Astrocyte of the cerebellum (primary cell): ENCODE measurements at places on chromosomes 6 and 20.

- peak; percentile 18 for DNase-seq
Observed at GRCh38 chr6:137705160-137706082, 161.6 kb upstream of the TNFAIP3 start.

DNA sequence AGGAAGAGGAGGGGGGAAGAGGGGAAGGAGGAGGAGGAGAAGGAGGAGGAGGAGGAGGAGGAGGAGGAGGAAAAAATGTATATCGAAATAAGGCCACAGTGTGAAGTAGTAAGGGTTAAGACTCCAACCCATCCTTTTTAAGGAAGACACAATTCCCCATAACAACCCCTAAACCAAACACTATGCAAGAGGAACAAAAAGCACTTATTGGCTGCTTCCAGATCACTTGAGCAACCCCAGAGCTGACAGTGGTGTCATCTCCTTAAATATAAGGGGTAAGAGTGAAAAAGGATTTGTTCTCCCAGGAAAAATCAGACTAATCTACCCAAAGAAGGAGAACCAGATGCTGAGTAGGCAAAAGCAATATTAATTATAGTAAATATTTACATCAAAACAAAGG is 169.1 kb upstream of the SASH1 start:
- DNase-seq = no peak

GRCh38 chr6:25875563-25875905 is 1.5 kb upstream of the SLC17A3 start:
- DNase-seq = no peak

DNA sequence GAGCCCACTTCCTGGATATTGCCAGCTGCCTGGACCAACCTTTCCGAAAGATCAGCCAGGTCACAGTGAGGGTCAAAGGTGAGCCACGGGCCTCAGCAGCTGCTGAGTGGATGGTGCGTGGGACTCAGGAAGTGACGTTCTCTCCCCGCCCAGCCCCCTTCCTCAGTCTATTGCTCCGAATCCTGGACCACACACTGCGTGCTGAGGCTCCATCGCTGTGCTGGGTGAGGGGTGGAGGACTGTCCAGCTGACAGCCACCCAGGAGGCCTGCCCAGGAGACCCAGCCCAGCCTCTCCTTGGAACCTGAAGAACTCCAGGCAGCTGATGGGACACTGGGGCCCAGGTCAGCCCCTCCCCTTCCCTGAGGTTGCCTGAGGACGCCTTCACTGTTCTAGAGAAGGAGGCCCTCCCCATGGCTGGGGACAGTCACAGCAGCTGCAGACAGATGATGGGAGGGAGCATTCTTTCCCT is 94.4 kb upstream of the CD93 start:
- no peak for DNase-seq

GRCh38 chr20:21994203-21994602 is 288.7 kb downstream of the PAX1 start:
- no peak for DNase-seq

- DNase-seq = no peak
Observed at GRCh38 chr20:5270603-5271002, 46.2 kb downstream of the PROKR2 start.

GRCh38 chr20:47271046-47271615 is 85.4 kb downstream of the ZMYND8 start:
- DNase-seq = no peak

- DNase-seq = no peak
Observed at GRCh38 chr6:7126754-7127153, 19.0 kb downstream of the RREB1 start.

DNA sequence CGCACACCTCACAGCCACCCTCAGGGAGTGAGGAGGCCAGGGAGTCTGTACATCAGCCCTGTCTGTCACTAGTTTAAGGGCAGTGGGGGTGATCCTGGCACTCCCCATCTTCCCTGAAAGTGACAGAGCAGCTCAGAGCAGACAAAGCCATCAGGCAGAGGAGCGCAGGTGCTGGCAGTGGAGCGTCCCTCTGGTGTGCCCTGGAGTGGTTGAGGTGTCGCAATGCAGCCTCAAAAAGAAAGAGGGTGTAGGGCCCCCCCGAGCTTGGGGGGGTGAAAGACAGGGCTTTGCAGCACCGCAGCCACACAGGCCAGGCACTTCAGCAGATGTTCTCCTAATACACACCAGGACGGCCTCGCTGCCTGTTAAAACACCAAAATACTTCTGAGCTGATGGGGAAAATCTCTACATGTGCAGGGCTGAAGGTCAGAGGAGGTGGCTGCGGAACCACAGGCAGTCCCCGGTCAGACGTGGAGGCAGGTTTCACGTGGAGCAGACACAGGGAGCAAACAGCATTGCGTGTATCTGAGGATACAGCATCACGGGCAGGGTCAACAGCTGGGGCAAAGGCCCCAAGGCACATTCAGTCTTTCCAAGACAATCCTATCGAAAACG is 69.5 kb downstream of the PREX1 start:
- no peak for DNase-seq

- DNase-seq = no peak
Observed at GRCh38 chr6:150006961-150007464, 18.3 kb downstream of the RAET1L start.

GRCh38 chr6:5220443-5220842 is 40.3 kb downstream of the LYRM4 start:
- DNase-seq = no peak

DNA sequence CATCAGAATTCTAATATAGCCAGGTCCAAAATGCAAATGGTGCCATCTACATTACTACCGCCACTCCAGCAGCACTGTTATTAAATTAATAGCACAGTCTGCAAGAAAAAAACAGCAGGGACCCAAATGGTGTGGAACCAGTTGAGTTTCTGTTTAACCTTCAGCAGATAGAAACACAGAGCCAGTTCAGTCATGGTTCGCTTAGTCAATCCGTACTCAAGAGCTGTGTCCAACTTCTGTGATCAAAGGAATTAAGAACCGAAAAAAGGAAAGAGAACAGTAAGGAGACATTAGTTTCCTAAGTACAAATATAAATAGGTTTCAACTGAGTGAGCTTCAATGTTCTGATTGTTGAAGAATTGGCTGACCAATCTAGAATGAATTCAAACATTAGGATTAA is 107.7 kb downstream of the TRDN start:
- no peak for DNase-seq

- no peak for DNase-seq
Observed at GRCh38 chr6:72032086-72032485, 145.7 kb downstream of the RIMS1 start.

- no peak for DNase-seq
Observed at GRCh38 chr6:111943266-111943665, 70.0 kb upstream of the FYN start.

- no peak for DNase-seq
Observed at GRCh38 chr6:40523505-40524172, 63.5 kb downstream of the LRFN2 start.
